ENCODE measurements at places on chromosomes 3 and 15.
A peak's percentile ranks its signal among the peaks of the same experiment; 100 is the strongest.

DNA sequence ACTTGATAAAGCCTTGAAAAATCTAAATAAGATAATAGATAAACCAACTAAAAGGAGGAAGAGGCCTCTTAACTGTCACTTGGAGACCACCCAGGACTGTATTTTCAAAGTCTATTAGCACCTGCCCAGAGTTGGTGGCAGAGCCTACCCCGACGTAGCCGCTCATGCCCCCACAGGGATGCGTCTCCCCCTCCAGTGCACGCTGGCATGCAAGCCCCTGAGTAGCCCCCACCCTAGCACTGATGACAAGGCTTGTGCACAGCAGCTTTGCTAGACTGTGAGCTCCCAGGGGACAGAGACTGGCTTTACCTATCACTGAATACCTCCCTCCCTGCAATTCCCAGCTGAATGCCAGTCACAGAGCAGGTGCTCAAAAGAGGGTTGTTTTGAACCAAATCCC, 54.1 kb upstream of the HES1 start:
- no peak for DNase-seq

- no peak for DNase-seq
These were observed 73.1 kb downstream of the SATB1 start for GRCh38 chr3:18351823-18352744.

DNA sequence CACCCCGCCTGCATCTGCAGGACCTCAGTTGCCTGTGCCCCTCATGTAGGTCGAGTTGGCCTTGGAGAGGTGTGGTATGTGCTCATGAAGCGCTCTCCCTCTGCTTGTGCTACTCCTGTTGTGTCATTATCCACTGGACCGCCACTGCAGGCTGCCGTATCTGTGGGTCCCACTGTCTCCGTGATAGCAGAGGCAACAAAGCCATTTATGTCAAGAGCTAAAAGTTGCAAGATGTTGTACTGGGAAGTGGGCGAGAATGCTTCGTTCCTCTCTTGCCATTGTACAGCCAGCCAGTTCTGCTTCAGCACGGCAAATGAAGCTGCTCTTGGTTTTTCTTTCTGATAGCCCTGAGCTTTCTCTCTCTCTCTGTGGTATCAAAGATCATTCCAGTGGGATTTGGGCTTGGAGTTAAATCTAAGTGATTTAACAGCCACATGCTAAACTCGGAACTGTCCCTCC, 89.0 kb downstream of the TMEM212 start:
- DNase-seq, result no peak

DNA sequence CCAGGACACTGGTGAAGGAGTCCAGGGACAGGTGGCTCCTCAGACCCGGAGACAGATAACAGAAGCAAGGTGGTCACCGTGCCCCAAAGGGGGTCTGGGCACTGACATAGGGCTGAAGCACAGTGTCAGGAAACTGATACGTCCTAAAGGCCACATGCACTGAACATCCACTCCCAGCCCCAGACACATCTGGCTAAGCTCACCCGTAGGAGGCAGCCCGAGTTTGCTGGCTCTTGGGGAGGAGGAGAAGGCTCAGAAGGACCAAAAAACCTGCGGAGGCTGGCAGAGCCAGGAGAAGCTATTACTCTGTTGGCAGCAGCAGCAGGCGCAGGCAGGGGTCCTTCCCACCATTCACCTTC, 1.2 kb downstream of the CACNA2D2 start:
- no peak for DNase-seq

DNA sequence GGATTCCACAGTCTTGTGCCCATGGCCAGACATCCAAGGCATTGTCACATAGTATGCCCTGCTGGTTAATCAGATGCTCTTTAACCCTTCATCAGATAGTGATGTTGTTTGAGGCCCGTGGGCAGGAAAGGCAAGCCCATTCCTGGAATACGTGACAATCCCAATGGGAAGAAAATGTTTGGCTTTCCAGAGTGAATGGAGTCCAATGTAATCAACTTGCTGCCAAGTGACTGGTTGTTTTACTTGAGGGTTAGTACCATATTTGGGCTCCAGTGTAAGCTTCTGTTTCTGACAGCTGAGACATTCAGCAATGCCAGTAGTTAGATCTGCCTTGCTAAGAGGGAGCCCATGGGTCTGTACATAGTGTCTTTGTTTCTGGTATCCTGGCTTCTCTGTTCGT, 31.3 kb downstream of the RPL39L start:
- DNase-seq, result no peak

- no peak for DNase-seq
These were observed 31.9 kb downstream of the RAB8B start for GRCh38 chr15:63221346-63221745.

DNA sequence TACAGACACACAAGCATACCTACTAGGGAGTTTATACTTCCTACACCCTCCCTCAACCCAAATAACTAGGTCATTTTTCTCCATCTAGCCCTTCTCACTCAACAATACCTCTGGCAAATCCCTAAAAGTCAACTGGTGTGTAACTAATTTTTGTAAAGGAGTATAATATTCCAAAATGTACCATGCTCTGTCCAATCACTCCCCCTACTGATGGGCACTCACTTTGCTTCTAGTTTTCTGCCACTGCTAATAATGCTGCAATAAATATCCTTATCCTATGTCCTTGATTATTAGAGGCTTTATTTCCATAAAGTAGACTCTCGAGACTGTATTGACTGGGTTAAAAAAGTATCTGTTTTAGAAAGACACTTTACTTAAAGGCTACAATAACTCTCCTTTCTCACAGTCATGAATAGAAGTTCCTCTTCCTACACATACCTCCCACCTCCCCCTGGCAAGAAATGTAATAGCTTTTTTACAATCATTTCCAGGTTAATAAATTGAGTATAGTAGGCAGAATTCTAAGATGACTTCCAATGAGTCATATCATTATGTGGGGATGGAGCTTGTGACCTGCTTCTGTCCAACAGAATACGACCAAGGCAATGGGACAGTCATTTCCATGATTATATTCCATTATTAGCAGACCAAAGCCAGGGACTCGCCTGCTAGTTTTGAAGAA, 30.0 kb downstream of the SHQ1 start:
- DNase-seq, result peak; percentile 41

- no peak for DNase-seq
These were observed 10.9 kb upstream of the PXK start for GRCh38 chr3:58321791-58322190.

- no peak for DNase-seq
These were observed 5.6 kb downstream of the FEZF2 start for GRCh38 chr3:62367763-62368195.

- no peak for DNase-seq
These were observed 15.1 kb downstream of the ABI3BP start for GRCh38 chr3:100978011-100978659.

GRCh38 chr15:77784361-77785292, 151.9 kb upstream of the LINGO1 start:
- DNase-seq, result no peak

DNA sequence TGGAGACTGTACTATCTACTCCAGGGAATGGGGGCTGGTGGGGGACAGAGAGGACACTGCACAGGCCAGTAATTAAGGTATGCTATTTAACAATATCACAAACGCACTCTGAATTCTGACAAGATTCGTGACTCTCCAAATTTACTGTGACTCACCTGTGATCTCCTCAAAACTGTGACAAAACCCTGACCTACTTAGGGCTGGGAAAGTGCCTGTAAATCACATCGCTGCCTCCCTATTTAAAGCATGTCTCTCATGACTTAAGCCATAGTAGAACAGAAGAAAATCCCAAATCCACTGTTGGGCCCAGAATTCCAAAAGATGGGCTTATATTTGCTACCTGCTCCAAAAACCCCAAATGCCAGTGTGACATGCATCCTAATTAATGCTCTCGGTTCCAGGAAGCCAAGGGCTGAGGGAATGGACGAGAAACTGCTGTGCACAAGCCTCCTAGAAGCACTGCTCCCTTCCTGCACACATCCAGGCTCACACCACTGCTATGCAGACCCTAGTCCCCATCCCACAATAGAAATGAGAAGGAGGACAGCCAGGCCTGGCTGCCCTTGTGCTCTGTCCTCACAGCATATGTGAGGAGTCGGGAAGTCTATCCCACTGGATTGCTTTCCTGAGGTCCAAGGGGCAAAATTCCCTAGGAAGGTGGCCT, 187.7 kb upstream of the CHRNA7 start:
- DNase-seq, result no peak

- DNase-seq, result no peak
These were observed 172.5 kb downstream of the POTEB3 start for GRCh38 chr15:21267671-21268395.

GRCh38 chr15:42070976-42071350, 23.4 kb downstream of the PLA2G4D start:
- no peak for DNase-seq

DNA sequence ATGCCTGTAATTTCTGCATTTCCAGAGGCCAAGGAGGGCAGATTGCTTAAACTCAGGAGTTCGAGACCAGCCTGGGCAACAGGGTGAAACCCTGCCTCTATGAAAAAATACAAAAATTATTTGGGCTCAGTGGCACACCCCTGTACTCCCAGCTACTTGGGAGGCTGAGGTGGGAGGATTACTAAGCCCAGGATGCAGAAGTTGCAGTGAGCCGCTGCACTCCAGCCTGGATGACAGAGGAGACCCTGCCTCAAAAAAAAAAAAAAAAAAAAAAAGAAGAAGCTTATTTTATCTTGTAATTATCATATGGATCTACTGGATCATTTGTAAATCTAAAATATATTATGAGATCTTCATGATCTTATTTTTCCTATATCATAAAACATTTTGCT, 84.1 kb downstream of the PPCDC start:
- no peak for DNase-seq

DNA sequence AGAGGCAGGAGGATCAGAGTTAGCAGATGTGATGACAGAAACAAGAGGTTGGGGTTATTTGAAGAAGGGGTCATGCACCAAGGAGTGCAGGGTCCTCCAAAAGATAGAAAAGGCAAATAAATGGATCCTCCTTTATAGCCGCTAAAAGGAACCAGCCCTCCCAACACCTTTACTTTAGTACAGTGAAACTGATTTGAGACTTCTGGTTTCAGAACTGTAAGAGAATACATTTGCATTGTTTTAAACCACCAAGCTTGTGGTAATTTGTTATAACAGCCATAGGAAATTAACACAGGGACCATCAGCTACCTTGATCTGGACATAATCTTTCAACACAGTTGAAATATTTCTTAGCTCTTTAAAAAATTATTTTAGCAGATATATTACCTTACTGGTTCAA, 166.6 kb downstream of the TIGIT start:
- no peak for DNase-seq

DNA sequence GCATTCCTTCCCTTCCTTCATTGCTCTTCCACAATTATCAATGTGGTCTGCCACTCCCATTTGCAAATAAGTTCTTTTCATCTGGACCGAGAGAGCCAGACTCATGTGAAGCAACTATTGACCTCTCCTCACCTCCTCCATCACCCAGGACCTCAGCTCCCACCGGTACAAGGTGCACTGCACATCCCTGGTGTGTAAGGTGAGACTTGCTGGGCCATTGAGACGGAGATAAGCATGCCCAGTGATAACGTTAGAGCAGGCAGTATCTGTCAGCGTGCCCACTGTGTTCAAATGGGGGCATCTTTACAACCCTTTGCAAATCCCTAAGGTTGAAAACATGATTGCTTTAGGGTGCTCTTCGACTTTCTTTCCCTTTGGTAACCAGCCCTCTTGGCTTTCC, 154.8 kb downstream of the ADAMTS17 start:
- no peak for DNase-seq

GRCh38 chr3:42098171-42098570, 7.0 kb downstream of the TRAK1 start:
- DNase-seq, result no peak

DNA sequence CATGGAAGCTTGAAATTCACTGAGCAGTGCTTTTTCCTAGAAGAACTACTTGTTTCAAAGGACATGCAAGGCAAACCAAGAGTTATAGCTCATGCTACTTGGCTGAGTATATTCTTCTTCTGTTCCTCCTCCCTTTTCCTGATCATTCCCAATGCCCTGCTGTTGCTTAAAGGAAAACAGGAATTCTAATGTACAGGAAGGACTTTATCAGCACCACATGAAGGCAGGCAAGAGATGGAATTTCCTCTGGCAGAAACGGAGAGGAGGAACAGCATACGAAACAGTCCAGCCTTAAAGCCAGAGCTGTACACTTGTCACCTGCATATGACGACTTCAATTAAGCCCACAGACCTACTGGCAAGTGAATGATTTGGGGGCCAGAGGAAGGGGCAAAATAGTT, 15.7 kb downstream of the MEIS2 start:
- no peak for DNase-seq
